ENCODE measurements at places on chromosomes 3 and 15.

DNA sequence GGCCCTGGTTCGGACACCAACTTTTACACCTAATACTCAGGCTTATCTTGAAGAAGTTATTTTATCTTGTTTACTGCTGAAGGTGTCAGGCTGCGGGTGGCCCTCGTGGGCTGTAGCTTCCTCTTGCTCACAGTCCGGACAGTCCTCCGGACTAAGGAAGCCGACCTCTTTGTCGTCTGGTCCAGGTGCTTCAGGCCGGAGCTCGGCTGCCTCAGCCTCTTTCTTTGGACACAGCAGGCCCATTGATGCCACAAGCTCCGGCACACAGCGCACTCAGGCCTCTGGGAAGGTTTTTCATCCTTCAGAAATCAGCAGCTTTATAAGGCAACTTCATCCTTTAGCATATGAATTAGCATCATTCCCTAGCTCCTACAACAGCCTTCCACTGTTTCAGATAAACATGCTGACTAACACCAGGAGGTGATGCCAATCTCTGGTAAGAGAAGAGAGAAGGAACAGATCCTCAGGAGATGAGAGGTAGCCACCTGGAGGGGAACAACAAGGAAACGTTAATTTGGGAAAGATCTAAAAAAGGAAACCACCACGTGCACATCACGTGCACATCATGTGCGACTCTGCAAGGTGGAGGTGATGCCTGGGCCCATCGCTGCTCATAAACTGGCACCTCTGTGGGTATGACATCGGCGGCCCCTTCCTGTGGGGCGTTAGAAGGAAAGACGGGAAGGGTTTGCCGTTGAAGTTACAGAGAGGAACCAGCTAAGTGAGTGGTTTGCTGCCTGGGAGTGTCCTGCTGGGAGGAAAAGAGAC, 4.4 kb upstream of the CHAC1 start:
- DNase-seq = no peak

DNA sequence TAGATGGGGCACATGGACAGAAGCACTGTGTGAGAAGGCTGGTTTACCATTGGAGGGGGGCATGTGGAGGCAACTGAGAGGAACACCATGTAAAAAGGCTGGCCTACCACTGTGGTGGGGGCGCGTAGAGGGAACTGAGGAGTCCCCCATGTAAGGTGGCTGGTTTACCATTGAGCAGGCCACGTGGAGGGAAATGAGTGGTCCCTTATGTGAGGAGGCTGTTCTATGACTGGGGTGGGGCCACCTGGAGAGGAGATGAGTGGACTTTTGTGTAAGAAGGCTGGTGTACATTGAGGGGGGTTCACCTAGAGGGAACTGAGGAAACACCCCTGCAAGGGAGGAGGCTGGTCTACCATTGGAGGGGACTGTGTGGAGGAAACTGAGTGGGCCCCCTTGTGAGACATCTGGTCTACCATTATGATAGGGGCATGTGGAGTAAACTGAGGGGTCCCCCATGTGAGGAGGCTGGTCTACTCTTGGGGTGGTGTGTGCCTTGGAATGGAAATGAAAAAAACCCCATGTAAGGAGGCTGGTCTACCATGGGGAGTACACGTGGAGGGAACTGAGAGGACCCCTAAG, 156.9 kb downstream of the FBLN2 start:
- no peak for DNase-seq

DNA sequence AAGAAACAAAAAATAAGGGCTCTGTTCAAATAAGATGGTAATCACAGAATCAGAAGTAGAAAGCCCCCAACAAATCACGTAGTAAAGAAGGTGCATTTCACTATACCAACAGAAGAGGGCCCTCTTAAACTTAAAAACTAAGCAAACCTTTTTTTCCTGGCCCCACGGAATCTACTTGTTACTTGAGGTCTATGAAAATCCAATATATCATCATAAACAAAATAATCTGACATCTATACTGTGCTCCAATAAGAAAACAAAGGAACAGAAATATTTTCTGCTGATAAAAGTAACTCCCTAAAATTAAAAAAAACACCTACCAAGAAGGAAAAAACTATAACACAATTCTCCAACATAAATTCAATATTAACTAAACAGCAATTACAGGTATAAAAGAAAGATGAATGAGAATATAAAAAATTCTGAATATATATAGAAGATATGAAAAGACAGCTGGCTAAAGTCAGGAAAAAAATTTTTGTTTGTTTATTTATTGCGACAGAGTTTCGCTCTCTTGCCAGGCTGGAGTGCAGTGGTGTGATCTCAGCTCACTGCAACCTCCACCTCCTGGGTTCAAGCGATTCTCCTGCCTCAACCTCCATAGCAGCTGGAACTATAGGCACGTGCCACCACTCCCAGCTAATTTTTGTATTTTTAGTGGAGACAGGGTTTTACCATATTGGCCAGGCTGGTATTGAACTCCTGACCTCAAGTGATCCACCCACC, 81.8 kb downstream of the CLASP2 start:
- peak; percentile 17 for DNase-seq

DNA sequence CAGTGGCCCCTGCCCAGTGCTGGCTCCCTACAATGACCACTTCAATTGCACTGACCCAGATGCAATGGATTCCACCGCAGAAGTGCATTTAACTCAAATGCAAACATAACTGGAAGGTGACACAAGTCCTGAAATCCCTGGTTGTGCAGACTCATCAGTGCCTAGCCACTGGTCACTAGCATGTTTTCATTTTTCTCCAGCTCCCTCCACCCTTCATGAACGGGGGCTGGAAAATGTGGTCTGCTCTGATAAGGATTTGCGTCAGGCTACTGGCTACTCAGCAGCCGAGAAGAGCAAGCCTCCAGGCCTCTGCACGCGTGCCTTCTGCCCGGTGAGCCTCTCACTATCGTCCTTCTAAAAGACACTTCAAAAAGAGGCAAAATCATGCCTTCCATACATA, 27.4 kb upstream of the FURIN start:
- DNase-seq = no peak

GRCh38 chr15:77622934-77623754, 9.6 kb downstream of the LINGO1 start:
- no peak for DNase-seq

DNA sequence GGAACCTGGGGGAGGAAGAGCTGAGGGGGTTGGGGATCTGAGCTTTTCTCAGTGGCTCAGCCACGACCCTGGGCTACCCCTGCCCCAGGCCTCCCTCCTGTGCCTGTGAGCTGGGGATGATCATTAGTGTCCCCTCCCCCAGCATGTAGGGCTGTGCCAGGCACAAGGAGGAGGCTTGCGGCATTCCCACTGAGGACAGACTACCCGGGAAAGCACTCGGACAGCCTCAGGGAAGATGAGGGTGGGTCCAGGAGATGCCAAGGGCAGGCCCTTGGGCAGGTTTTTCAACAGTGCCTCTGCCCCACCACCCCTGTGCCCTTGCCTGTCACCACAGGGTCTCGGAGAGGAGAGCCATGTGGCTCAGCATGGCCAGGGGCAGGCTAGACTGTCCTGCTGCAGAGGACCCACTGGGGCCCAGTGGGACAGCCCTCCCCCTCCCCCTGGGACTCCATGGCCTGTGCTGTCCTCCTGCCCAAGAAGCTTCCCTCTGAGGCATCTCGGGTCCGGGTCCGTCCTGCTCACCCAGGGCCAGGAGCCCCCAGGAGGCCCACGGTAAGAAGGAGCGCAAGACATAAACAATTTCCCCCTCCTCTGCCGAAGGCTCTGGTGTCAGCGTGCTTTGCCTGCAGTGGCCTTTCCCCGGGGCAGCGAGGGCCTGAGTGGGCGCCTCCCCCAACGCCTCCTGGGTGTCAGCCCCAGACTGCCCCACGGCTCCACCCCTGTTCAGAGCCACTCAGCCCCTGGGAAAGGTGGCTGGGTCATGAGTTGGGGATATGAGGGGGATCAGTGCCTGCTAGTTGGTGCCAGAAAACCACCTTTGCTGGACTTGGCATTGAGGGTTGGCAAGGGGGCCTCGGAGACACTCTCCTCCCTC, 192.5 kb downstream of the GOLGA6L6 start:
- DNase-seq = no peak

DNA sequence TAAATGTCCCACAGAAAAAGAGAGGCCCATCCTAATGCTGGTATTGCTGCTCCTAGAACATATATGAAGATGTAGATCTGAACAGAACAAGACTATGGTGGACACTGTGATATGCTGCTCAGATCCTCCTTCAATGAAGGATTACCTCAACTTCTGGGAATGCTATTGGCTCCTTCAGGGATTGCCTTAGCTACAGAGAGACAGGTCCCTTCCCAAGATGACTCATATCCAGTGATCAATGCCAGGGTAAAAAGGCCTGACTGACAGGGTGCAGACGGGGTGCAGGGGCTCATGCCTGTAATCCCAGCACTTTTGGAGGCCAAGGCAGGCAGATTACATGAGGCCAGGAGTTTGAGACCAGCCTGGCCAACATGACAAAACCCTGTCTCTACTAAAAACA, 20.5 kb upstream of the STAG1 start:
- no peak for DNase-seq

DNA sequence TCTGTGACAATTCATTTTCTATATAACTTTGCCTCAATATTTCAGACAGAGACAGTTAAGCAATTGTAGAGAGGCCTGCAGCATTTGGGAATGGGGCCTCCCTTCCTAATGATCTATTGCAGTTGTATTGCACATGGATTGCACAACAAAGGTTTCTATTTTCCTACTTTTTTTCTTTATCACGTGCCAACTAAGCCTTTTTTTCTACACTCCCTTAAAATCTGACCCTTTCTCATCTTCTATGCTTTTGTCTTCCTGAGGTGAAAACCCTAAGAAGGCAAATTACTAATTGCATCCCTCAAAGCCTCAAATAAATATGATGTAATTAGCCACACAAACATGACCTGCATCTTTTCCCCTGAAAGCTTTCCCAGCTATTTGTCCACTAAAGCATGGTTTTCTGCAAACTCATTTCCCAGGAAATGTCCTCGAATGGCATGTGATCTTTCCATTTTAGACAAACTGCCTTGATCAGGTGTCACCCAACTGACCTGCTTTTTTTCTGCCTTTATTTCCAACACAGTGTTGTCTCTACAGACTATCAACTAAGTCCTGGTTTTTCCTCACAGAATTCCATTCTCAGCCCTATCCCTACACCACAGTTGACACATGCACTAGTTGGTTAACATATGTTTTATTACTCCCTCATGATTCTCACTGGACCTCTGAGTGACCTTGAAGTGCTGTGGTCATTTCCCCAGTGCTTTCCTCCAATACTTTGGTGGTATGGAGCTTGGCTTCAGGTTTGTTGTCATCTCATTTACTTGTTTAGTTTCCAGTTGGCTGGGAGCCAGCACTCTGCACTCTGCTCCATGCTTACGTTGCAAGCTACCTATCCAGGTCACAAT, 31.9 kb upstream of the TSC22D2 start:
- DNase-seq = peak; percentile 11

- no peak for DNase-seq
Measured at GRCh38 chr15:92989470-92989869, 89.3 kb downstream of the CHD2 start.

GRCh38 chr3:89017531-89017930, 89.9 kb upstream of the EPHA3 start:
- no peak for DNase-seq

DNA sequence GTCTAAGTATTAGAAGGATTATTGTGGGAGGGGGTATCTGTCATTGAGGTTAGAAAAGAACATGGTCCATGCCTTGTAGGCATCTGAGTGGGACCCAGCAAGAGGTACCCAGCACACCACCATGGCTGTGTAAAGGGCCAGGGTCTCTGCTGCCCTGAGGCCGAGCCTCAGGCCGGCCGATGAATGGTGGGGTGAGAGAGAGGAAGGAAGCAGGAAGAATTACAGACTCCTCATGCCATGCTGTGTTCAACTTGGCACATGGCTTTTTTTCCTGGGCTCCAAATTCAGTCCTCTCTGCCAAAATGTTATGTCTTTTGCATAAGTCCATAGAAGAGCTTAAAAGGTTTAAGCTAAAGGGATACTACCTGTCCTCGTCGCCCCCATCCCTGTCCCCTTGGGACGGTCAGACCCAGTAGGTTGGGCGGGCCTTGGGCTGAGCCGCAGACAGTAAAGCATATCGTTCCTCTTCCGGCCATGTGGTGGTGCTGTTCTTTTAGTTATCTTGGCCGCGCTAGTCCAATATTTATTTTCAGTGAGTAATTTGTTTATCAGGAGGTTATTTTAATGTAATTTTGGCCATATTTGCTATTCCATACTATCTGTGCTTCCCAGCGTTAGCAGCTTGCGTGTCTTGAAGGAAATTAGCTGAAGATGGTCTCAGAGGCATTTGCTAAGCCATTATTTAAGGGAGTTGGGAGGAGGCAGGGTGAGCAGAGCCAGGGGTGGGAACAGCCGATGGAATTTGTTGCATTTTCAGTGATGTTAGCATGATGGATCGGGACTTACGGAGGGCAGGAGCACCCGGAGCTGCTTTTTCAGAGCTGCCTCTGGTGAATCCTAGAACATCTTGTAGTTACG, 152.4 kb downstream of the AGBL1 start:
- no peak for DNase-seq

DNA sequence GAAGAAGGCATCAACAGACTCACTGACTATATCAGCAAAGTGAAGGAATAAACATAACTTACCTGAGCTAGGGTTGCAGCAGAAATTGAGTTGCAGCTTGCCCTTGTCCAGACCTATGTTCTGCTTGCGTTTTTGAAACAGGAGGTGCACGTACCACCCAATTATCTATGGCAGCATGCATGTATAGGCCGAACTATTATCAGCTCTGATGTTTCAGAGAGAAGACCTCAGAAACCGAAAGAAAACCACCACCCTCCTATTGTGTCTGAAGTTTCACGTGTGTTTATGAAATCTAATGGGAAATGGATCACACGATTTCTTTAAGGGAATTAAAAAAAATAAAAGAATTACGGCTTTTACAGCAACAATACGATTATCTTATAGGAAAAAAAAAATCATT, 17.8 kb downstream of the LMOD3 start:
- DNase-seq = no peak

- DNase-seq = no peak
Measured at GRCh38 chr3:131350506-131350905, 31.1 kb upstream of the NUDT16 start.

- DNase-seq = no peak
Measured at GRCh38 chr15:77527164-77527778, 105.4 kb downstream of the LINGO1 start.

DNA sequence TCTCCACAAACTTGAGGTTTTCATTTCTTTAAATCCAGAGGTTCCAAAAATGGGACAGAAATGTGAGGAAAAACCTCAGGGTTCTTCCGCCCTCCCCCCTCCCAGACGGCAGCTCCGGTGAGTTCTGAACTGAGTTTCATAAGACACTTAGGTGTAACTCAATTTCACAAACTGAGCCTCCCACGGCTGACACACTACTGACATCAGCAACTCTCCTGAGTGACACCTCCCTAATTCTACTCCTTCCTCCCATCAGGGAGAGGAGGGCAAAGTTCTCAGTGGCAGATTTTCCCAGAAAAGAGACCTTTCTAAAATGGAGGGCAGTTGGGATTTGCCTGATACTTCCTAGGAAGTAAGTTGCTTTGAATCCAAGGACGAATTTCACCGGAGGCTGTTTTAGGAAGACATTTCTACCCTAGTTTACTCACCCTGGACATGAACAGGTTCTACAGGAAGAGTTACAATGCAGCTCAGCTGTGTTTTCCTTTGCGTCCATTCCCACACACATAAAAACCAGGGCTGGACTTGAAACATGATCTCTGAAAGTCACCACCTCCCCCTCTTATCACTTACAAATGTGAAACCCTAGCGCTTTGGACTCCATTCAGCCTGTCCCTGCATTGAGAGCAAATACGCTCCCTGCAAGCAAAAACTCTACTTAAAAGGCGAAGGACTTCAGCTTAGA, 78.1 kb upstream of the LMOD3 start:
- DNase-seq = no peak
